ENCODE measurements at places on chromosomes 7 and 10. TPM values are rescaled to one million over a fixed set of nuclear protein-coding genes. Genes with fewer than 3 reads are reported as not detected.

JMJD1C gene
- 91.9 TPM for total RNA-seq

SFRP5 gene
- total RNA-seq, result not detected

NCOA4 gene
- total RNA-seq, result 73.5 TPM

TAS2R5 gene
- 4.7 TPM for total RNA-seq

DNA sequence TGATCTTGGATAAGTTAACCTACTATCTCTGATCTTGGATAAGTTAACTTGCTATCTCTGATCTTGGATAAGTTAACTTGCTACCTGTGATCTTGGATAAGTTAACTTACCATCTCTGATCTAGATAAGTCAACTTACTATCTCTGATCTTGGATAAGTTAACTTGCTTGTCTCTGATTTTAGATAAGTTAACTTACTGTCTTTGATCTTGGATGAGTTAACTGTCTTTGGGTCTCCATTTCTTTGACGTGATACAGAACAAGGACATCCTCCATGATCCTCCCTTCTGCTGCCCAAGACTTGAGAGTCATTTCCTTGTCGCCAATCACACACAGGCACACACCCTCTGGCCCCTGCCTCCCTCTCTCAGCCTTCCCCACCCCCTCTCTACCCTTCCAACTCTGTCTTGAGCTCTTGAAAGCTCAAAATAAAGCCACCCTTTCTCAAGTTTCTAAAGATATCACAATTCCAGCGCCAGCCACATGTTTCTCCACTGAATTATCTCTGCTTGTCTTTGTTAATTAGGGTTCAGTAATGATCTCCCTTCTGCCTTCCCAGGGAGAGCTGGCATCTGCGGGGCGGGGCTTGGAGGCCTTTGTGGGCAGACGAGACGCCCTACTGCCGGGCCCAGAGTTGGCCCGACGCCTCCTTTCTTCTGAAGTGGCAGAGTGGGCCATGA is 85.1 kb upstream of the GTF2I start:
- DNase-seq, result no peak
- no peaks in the 10 kb centered on the region for H3K27me3 ChIP-seq
- H3K36me3 ChIP-seq, result peaks cover 16% of the 10 kb centered on the region
- H3K4me3 ChIP-seq, result no peak overlapping the region

DNA sequence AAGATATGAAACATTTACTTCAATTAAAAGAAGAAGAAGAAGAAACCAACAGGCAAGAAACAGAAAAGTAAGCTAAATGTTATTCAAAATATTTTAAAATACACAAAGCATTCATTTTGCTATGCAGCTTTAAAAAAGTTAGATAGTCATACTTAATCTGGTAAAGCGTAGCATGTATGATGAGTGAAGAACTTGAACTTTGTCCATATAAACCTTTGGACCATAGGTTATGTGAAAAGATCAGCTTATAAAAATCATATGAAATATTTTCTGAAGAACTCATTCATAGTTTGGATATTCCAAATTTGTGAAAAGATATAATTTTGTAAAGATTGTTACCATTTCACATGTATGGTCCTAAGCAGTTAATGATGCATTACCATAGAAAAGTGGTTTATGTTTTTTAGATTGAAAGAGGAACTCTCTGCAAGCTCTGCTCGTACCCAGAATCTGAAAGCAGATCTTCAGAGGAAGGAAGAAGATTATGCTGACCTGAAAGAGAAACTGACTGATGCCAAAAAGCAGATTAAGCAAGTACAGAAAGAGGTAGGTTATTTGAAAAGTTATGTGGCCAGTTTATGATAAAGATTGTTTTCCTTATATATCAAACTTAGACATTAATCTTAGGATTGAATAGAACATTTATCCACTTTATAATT is 37.3 kb downstream of the KIF20B start:
- H3K4me1 ChIP-seq, result peaks cover 4% of the 10 kb centered on the region
- DNase-seq, result no peak
- H3K36me3 ChIP-seq, result peaks cover 44% of the 10 kb centered on the region
- no peak overlapping the region for H3K27ac ChIP-seq
- no peaks in the 10 kb centered on the region for H3K27me3 ChIP-seq
- no peak overlapping the region for H3K4me3 ChIP-seq

DNA sequence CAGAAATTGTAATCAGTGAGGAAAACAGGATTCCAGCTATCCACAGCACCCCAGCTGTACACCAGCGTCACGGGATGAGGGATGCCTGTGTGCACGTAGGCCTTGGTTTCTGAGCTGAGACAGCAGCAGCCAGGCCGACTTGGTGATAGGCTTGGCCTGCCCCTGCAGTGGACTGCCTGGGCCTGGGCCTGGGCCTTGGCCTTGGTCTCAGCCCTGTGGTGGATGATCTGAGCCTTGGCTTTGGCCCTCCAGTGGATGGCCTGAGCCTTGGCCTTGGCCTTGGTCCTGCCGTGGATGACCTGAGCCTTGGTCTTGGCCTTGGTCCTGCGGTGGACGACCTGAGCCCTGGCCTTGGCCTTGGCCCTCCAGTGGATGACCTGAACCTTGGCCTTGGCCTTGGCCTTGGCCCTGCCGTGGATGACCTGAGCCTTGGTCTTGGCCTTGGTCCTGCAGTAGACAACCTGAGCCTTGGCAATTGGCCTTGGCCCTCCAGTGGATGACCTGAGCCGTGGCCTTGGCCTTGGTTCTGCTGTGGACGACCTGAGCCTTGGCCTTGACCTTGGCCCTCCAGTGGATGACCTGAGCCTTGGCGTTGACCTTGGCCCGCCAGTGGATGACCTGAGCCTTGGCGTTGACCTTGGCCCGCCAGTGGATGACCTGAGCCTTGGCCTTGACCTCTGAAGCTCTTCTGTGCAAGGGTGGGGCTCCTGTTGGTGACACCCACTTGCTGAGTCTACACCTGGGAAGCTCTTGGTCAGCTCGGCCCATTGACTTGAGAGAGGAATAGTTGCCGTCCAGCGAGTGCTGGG is 93.8 kb downstream of the CUX1 start:
- H3K4me1 ChIP-seq, result no peaks in the 10 kb centered on the region
- no peak overlapping the region for H3K27ac ChIP-seq
- no peaks in the 10 kb centered on the region for H3K27me3 ChIP-seq
- DNase-seq, result no peak
- H3K36me3 ChIP-seq, result peaks cover 9% of the 10 kb centered on the region
- no peak overlapping the region for H3K4me3 ChIP-seq

DNA sequence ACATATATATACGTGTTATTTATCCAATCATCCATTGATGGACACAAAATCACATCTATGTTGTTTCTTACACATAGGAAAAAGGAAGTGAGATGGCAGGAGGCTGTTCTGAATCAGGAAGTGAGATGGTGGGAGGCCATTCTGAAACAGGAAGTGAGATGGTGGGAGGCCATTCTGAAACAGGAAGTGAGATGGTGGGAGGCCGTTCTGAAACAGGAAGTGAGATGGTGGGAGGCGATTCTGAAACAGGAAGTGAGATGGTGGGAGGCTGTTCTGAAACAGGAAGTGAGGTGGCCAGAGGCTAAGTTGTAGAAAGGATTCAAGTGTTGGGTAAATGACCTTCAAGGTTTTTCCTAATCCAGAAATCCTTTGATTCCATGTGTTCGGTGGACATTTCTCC is 921.5 kb downstream of the TYW1 start:
- no peak overlapping the region for H3K4me3 ChIP-seq
- H3K4me1 ChIP-seq, result no peaks in the 10 kb centered on the region
- no peak for DNase-seq
- H3K27ac ChIP-seq, result no peak overlapping the region
- no peaks in the 10 kb centered on the region for H3K27me3 ChIP-seq
- no peaks in the 10 kb centered on the region for H3K36me3 ChIP-seq

GRCh38 chr7:96219378-96220130 is 102.3 kb downstream of the SLC25A13 start:
- H3K4me3 ChIP-seq, result no peak overlapping the region
- peak; percentile 90 for DNase-seq
- peak overlapping the region; percentile 82 for H3K27ac ChIP-seq
- H3K36me3 ChIP-seq, result peaks cover 13% of the 10 kb centered on the region
